ENCODE measurements at places on chromosomes 7 and 10.

DNA sequence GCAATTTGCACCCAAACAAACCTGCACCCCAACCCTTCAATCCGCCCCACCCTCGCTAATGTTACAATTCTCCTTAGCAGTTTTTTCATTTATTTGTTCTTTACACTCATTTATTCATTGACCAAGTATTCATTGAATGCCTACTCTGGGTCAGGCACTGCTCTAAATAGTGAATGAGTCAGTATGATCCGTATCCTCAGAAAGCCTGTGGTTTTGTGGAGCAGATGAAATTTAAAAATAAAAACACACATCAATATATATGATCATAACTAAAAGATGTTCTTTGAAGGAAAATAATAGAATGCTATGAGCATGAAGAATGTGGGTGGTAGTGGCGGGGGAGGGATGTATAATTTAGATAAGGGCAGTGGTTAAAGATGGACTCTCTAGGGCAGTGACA, 13.3 kb downstream of the IFIT5 start:
- DNase-seq: no peak

GRCh38 chr10:13483073-13483472, 45.7 kb downstream of the BEND7 start:
- DNase-seq: no peak

GRCh38 chr10:71086439-71087080, 125.8 kb upstream of the UNC5B start:
- no peak for DNase-seq

GRCh38 chr7:138885383-138886147, 87.6 kb upstream of the ATP6V0A4 start:
- no peak for DNase-seq

DNA sequence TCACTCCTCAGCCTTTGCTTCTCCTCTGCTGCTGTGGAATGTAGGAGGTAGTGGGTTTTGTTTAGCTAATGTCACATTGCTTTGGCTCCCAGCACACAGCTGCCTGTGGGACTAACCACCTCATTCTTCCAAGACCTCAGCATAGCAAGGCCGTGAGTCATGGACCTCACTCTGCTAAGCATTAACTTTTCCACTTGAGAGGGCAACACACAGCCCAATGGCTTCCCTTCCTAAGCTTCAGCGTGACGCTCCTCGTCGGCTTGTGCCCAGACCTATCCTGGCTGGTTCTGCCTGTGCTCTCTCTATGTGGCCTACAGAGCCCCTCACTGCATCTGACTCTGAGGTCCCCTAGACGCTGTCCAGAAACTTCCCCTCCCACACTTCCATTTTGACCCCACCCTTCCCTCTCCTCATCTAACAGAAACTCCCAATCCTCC, 23.3 kb downstream of the MYOF start:
- peak; percentile 80 for DNase-seq

DNA sequence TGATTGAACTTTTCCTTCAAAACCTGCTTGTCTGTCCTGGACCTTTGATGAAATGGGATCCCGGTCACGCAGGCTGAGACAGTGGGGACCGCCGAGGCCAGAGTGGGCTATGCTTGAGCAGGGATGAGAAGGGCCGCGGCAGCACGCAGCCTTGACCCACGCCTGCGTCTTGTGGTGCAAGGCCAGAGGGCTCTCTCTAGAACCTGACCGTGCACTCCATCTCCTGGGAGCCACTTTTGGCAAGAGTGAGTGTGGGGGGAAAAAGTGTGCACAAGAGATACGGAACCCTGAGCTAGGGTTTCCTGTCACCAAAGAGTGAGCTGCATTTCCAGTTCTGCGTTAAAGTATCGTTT, 42.4 kb downstream of the WIPI2 start:
- DNase-seq: no peak

GRCh38 chr10:1601406-1601805, 135.9 kb downstream of the ADARB2 start:
- no peak for DNase-seq

DNA sequence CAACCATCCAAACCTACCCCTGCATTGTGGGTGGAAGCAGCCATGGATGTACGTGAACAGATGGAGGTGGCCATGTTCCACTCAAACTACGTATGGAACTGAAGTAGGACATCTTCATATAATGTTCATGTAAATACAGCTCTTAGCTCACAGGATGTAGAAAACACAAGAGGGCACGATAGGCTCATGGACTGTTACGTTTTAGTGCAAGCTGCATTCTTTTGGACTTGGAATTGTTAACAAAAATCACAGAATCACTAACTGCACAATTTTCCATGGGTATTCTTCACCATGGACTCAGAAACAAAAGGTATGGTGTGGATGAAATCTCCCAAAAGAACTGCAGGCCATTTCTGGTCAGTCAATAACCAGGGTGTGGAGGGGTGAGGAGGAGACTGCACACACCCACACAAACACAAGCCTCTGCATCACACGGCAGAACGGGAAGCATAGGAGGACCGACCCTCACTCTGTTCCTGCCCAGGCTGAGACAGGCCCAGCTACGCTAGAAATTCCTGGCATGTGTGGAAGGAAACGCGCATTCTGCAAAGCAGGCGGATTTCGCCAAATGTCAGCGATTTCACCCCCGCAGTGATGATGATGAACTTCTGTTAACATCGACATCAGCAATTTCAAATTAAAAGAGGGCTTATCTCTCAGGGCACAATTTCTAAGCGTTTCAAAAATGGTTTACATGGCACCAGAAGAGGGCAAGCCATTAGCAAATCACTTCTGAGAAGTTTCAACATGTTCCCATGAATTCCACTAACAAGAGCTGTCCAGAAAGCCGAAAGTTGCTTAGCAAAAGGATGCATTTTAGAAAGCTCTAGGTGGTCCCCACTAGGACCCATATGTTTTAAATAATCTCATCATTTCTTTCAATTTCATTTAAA, 149.0 kb downstream of the TNS3 start:
- DNase-seq: peak; percentile 34

DNA sequence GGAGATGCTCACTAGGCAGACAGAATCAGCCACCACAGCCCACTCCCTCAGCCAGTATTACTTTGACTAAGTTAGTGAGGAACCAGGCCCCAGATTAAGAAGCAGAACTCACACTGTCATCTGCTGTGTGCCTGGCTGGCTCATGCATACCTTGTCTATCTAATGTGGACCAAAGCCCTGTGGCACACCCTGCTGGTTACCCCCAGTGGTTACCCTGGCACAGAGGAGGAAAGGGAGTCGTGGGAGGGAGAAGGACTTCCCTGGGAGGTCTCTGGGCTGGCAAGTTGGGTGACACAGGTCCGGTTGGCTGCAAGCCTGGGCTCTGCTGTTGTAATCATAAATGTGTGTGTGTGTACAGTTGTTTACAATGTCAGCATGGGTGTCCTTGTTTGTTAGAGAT, 7.5 kb upstream of the SH2D4B start:
- no peak for DNase-seq

GRCh38 chr10:117546020-117546580, 3.6 kb downstream of the EMX2 start:
- DNase-seq: peak; percentile 37

DNA sequence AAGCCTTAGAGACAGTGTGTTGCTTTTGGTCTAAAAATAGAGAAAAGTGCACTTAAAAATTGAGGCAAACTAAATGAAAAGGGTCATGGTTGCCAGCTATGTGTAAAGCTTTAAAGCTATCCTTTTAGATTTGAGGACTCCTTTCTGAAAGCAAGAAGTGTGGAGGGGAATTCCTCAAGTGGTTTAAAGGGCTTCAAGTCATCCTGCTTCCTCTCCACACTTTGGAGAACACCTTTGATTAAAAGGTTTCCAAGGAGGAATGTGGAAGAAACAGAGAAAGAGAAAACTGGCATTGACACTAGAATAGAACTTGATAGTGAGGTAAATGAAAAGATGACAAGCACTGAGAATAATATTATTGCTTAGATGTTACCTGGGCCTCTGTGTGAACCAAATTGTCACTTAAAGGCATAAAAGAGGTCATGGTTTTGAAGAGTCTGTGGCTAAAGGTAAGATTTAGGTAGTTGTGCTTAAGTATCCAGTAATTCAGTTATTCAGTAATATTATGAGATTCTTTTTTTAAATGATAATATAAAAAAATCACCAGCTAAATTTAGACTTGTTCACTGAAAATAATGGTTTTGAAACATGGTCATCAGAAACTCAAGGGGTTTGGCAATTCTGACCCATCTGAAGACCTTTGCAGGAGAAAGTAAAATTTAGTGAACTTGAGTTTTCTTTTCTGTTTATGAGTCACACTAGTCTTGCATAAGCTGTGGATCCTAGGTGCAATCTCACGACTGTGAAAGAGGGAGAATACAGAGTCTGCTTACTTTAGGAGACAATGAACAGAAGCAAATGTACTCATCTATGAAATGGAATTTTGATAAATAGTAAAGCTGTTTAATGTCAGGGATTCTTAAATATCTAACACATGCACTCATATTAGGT, 466.0 kb downstream of the KIF20B start:
- no peak for DNase-seq

- no peak for DNase-seq
Observed at GRCh38 chr7:25537662-25538375, 309.5 kb upstream of the NPVF start.

DNA sequence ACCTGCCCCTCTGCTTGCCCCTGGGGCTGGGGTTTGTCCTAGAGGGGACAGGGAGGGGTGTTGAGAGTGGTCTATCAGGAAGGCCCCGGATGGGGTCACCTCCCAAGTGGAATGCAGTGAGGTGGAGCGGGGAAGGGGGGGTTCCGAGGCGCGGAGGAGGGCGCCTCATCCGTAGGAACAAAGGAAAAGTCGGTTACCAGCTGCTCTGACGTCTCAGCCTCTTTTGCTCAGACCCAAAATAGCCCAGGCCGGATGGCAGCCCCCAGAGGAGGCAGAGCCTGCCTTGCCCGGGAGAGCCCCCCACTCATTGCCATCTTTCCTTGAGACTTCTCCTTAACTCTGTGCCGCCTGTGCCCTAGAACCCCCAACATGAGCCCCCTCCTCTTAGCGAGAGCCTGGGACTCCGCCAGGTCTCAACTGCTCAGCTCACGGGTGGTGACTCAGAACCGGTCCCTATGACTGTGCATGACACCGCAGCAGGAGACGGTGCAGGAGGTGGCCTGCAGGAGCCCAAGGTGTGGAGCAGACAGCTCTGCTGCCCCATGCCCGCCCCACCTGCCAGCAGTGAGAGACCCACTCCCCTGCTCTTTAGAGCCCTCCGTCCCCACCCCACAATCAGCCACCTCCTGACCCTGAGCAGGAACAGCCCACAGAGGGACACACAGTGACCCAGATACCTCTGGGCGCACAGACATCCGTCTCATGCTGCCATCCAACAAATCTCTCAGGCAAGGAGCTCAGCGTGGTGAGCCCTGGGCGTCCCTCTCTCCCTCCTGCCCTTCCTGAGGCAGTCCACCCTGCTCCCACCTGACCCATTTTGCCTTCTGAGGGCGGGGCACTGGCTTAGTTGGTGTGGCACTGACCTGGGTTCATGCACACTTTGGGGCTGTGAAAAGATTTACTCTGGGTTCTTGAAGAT, 13.1 kb downstream of the STX1A start:
- no peak for DNase-seq

DNA sequence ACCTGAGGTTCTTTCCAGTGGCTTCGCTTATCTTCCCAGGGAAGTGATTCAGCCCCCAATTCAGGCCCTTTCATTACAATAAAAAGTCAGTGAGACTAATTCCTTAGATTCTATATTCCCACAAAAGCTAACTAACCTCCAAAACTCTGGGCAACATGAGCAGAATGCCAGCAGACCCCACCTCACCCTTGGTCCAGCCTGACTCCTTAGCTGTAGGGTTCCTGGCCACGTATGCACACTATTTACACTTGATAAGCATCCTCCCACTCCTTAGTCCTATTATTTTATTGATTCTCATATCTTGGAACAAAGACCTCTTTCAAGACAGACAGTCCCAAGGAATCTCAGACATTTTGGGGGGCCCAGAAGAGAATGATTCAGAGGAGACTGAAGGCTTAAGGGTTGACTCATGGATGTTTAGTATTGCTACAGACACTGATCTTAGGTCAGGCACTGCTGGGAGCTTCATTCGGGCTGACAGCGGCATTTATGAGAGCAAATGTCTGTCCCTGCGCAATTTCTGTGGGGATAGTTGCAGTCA, 162.6 kb upstream of the GDF10 start:
- peak; percentile 19 for DNase-seq

DNA sequence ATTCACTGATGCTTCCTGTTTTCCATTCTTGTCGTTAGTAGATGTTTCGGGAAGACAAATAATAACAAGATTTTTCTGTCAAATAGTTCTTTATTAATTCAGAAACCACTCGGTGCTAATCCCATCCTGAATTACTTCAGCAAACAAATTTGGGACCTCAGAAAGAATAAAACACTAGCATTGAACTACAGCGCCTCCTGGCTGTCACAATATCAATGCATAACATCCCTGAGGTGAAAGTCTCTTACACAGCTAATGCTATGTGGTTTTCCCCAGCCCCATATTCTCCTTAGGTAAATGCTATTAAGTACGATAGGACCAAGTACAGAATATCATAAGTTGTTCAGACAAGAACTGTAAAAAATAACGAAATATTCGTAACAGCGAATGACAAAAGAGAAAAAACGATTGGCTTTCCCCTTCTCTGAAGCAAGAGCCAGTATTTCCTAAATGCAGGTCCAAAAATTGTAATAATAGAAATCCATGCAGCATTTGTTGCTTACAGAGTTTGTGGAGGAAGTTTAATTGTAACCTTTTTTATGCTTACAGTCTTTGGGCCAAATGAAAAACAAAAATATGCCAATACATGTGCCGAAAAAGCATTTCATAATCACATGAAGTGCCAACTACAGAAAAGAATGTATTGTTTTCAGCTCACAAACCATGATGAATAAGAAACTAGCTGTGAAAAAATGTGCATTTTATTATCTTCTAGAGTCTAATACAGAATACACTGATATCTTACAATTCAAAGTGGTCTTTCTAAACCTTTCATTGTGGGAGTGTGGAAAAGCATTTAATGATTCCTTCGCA, 47.3 kb downstream of the MYPN start:
- peak; percentile 66 for DNase-seq

DNA sequence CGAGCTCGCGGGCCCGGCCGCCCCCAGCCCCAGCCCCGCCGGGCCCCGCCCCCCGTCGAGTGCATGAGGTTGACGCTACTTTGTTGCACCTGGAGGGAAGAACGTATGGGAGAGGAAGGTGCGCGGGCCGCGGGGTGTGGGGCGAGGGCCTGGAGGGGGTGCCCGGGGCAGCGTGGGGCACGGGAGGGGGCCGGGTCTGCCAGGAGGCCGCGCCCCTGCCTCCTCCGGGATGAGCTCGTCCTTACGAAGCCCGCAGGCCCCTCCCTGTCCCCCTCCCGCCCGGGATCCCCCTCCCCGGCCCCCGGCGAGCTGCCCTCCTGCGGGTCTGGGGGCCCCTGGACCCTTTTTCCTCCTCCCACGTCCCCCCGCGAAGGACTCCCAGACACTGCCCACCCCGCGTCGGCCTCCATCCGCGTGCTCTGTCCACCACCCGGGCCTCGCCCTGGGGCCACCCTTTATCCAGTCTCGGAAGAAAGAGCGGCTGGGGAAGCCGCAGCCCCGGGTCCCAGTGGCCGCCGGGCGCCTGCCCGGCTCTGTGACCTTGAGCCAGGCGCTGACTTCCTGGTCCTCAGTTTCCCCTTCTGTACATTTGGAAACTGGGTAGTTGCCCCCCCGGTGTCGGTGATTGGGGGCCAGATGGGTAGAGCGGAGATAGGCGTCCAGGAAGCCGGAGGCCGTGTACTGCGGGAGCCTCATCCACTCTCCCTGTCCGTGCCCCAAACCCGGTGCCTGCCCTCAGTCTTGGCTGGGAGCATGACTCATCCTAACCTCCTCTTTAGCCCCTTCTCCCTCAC, 521 bp downstream of the LIMK1 start:
- DNase-seq: peak; percentile 64

GRCh38 chr10:50360077-50360850, 108.9 kb upstream of the ASAH2 start:
- no peak for DNase-seq

GRCh38 chr10:103888113-103888841, 29.7 kb downstream of the STN1 start:
- DNase-seq: peak; percentile 80

GRCh38 chr7:78588393-78588792, 789.8 kb downstream of the PHTF2 start:
- DNase-seq: no peak
